ENCODE measurements at places on chromosomes 4 and X.

DNA sequence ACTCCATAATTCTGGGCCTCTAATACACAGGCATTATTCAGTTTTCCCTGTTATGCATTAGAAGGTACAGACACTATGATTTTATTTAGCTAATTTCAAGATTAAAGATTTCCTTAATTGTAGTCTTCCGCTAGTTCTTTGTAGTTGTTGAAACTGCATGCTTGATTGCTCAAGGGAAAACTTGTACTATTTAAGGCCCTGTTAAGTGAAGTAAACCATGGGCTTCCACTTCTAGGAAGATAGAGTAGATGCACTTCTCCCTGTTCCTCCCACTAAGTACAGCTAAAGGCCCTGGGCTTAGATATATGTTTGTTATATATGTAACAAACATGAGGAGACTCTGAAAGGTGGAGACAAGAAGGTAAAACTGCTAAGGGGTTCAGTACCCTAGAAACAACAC, 215.8 kb upstream of the LEF1 start:
- no peak for DNase-seq

DNA sequence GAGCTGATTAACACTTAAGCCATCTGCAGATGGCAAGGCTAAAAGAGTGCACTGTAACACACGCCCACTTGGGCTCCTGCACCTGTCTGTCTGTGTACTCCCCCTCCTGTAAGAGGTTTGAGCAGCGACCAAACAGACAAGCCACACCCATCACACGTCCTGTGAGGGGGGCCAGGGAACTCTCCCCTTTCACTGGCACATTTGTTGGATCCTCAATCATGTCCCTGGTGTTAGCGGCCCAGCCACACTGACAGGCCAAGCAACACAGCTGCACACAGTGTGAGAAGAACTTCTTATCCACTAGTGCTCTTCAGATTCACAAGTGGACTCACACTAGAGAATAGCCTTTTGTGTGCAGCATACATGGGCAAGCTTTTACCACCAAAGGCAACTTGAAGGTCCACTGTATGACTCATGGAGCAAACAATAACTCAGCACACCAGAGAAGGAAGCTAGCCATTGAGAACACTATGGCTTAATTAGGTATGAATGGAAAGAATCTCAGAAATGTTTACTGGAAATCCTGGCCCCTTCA, 29.1 kb upstream of the UTP14A start:
- no peak for DNase-seq

DNA sequence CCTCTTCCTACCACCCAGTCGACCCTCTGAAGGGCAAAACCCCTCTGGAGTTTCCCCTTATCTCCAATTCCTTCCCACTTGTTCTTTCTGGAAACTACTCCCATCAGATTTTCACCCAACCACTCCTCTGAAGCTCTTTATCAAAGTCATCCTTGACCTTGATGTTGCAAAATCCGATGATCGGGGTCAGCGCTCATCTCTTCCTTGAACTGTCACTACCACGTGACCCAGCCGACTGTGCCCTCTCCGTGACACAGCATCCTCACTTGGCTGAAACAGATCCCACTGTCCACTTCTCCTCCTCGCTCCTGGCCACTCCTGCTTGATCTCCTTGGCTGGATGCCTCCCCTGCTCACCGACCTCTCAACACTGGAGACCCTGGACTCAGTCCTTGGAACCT, 1.1 kb downstream of the CFAP99 start:
- DNase-seq: no peak

DNA sequence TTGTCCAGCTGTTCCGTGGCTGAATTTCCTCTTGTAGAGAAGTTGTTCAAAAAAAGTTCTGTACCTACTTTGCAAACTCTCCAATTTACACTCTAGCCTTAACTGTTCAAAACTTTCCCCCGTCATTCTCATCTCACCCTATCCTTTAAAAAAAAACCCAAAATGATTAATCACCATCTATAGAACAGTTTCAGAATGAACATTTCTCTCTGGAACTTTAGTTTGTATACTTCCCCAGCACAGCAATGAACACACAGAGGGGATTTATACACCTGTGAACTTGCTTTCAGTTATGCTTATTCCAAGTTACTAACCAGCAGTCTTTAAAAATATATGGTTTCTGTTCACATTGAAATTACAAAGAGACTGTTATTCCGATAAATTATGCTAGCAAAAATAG, 1.2 kb downstream of the GEMIN8 start:
- DNase-seq: no peak

Data from Kasumi-1 (cell line).